ENCODE measurements at places on chromosomes 2 and 18.
A peak's percentile ranks its signal among the peaks of the same experiment; 100 is the strongest.

DNA sequence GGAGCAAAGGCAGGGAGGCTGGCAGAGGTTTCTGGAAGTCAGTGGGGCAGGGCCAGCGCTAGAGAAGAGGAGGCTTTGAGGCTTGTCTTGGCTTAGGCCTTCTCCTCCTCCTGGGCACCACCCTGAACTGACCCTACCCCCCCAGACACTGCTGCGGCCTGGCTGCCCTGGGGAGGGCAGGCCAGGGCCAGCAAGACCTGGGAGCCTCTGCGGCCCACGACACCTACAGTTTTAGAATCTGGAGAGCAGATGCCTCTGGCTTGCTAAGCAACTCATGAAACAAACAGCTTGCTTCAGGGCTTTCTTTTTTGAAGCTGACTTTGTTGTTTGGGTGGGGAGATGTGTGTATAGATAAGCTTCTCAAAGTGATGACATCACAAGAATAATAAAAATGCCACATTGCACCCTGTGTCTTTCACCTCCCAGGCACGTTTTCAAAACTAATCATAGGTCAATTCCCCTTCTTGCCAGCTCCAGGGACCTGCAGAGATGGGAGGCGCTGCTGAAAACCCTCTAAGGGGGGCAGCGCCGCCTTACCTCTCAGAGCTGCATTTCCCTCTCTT is 46.2 kb upstream of the SMAD7 start:
- peak; percentile 22 for DNase-seq

DNA sequence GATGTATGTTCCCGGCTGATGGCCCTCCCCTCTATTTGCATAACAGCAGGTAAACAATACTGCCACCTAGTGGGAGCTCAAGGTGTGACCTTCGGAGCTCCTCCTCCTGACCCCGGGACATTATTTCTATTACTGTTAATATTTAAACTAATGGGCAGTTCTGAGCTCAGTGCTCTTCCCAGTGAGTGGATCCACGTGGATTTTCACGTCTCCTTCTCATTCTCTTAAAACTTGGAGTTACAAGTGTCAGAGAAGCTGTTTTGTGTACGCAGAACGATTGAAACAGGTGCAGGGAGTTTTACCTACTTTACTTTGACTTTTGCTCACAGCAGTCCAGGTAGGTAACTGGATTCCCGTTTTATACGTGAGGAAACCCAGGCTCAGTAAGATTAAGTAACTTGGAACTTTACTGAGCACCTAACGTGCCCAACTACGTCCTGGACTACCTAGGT is 127.3 kb downstream of the PRKCE start:
- peak; percentile 79 for DNase-seq

DNA sequence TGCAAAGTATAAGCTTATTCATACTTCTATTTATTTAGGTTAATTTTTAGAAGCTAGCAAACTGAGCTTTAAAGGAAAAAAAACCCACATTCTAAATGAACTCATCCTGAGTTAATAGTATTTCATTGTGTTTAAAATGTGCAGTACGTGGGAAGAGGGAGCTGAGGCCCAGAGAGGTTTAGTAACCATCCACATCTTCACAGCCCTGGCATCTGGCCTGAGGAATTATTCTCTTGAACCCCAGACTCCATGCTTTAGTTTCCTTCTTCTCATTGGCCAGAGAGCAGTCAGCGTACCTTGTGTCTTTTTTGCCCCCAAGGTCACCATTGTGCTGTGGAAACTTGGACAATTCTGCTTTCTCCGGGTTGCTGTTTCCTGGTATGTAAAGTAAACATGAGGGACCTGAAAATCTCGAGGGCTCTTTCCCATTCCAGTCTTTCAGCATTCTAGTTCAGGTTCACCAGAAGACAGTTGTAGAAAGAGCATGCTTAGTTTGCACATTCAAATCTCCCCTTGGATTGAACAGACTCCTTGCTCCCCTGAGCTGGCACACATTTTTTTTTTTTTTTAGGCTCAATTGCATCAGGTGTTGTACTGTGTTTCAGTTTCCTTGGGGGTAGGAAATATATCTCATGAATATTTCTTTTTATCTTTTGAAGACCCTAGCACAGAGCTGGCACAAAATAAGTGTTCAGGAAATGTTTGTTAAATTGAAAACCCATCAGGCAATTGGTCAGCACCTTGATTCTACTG is 81.4 kb downstream of the MYCN start:
- DNase-seq, result no peak

DNA sequence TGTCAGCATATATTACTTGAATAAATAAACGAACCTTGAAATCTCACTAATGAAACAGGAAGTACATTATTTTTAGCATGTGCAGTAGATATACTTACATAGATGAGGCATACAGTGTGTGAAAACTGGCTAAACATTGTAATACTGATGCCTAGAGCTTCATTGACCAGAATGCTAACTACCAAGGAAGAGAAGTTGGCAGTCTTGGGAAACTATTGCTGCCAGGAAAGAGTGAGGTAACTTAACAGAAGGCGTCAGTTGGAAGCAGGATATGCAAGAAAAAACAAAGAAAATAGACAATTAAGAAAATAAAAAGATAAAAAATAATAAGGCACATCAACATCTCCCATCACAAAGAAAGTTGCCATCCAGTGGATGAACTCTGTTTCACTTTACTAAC is 963.0 kb downstream of the TDRD15 start:
- DNase-seq, result no peak

- no peak for DNase-seq
Measured at GRCh38 chr2:111135910-111136297, 15.2 kb downstream of the BCL2L11 start.

- DNase-seq, result no peak
Measured at GRCh38 chr18:23220355-23220754, 85.1 kb downstream of the CABLES1 start.

GRCh38 chr2:9803023-9803805 is 40.1 kb upstream of the TAF1B start:
- DNase-seq, result no peak

Measured in NCI-H1417 (cell line).